ENCODE measurements at places on chromosomes 4 and X.

DNA sequence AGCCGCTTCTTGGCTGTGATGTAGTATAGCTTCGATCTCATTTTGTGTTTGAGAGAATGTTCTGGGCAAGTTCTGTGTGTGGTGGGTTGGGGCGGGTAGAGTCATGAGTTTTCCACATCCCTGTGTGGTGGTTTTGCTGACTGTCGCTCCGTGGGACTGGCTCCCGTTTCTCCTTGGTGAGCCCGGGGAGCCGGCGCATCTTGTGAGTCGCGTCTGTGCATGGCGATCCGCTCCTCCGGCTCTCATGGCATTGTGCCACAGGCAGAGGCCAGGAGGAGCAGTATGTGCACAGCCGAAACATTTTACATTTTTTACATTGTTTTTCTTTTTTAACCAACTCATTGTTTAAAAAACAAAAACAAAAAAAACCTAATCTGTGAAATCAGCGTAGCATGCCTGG, 27.7 kb upstream of the TBC1D14 start:
- DNase-seq, result no peak

DNA sequence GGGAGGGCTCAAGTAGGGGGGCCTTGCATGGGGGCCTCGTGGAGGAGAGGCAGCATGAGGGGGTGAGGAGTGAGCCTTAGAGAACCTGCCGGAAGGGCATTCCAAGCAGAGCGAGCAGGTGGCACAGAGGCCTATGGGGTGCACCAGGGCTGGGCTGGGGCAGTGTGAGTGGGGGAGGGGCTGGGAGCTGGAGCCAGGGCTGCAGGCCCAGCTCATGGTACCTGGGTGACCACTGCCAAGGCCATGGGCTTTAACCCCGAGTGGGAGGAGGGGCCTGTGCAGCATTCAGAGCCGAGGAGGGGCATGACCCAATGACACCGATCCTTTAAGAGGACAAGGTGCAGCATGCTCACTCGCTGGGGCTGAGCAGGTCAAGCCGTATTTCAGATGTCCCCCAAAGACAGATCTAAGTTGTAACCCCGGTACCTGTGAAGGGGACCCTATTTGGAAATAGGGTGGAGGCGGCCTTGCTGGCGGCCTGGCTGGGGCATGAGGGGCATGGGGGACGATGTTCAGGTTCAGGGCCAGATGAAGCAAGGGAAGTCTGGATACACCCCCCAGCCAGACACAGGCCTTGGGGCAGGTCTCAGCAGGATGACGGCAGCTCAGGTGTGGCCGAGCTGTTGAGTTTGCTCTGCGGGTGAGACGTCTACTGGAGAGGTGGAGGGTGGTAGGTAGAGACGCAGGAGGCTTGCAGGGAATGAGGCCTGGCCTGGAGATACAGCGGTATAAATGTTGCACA, 137.0 kb downstream of the CPZ start:
- no peak for DNase-seq

DNA sequence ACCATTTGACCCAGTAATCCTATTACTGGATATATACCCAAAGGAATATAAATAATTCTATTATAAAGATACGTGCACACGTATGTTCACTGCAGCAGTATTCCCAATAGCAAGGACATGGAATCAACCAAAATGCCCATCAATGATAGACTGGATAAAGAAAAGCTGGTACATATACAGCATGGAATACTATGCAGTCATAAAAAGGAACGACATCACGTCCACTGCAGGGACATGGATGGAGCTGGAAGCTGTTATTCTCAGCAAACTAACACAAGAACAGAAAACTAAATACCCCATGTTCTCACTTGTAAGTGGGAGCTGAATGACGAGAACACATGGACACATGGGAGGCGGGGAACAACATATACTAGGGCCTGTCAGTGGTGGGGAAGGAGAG, 69.7 kb downstream of the PHF8 start:
- no peak for DNase-seq

DNA sequence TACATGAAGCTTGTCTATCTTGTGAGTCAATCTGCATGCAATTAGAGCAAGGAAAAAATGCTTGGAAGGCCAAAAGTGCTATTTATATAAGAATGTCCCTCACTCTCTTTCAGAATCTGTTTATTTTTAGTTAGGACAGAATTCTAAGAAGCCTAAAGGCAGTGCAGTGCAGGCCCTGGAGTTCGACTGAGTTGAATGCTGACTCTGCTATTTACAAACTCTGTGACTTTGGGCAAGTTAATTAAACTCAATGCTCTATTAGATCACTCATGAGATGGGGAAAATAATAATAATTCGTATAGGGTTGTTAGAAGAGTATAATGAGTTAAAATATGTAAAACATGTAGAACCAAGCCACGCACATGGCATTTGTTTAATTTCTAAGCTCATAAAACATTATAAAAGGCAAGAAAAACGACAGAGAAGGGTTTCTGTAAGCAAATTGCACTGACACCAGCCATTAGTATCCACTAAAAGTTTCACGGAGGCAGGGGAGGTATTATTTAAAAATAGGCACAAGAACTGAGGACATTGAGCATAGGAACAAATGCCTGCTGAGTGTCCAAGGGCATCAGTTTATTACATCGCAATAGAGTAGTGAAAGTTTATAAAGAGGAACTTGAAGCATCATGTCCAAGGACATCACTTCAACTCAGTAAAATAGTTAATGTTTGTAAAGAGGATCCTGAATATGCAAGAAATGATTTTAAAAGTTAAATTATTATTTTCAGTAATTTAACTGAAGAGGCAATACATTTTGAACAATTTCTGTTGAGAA, 115.0 kb upstream of the INPP4B start:
- DNase-seq, result no peak

DNA sequence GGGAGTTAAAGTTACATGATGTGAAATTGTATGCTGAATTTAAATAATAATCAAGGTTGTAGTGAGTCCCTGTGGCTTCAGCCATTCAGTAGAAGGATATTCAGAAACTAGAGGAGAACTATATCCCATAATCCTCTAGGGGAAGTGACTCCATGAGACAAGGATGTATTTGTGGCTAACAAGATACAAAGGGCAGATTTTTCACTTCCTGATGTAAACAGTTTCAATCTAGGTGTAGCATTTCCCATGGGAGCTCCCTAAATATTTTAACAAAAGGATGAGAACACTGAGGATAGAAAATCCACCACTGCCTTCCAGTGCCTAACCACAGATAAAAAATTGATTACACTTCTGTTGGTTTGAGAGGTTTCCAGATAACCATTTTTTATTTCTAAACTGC, 435.4 kb upstream of the TENM3 start:
- DNase-seq, result no peak
